Stimulated activated CD4-positive, alpha-beta T cell treated with anti-CD3 and anti-CD28 coated beads, Interleukin-1b, Interleukin-23, amount 100 ng/mL, for 1 hour (primary cell): ENCODE measurements at places on chromosomes 2 and 18.

DNA sequence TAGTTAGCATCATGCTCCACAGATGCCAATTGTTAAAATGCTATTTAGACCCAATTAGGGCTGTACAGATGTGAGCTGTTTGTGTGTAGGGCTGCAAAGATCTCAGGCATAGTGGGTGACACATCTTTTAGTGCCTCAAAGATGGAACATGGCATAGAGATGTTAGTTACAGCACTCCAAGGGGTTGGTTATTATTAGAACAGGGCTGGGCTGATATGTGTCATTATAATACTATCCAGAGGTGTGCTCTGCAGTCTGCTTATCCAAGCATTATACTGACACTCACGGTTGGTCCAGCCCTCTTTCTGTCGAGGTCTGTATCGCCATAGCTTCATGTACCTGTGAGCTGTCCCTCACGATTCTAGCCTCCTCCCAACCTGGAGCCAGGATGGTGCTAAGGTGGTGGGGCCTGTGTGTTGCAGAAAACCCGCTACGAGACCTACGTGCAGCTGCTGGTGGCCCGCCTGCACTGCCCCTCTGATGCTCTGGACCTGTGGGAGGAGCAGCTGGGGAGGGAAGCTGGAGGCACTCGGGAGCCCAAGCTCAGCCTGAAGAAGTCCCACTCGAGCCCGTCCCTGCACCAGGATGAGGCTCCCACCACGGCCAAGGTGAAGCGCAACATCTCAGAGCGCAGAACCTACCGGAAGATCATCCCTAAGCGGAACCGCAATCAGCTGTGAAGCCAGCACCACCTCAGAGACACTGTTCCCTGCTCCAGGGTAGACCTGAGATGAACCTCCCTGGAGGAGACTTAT lies 27.1 kb downstream of the PSD4 start:
- no peak for DNase-seq

GRCh38 chr2:23947350-23947749 lies 7.1 kb downstream of the UBXN2A start:
- no peak for DNase-seq

GRCh38 chr2:11097854-11098387 lies 57.3 kb upstream of the SLC66A3 start:
- no peak for DNase-seq

GRCh38 chr2:3257166-3257565 lies 120.5 kb downstream of the EIPR1 start:
- DNase-seq: no peak

GRCh38 chr18:27964811-27965210 lies 212.1 kb downstream of the CDH2 start:
- no peak for DNase-seq

DNA sequence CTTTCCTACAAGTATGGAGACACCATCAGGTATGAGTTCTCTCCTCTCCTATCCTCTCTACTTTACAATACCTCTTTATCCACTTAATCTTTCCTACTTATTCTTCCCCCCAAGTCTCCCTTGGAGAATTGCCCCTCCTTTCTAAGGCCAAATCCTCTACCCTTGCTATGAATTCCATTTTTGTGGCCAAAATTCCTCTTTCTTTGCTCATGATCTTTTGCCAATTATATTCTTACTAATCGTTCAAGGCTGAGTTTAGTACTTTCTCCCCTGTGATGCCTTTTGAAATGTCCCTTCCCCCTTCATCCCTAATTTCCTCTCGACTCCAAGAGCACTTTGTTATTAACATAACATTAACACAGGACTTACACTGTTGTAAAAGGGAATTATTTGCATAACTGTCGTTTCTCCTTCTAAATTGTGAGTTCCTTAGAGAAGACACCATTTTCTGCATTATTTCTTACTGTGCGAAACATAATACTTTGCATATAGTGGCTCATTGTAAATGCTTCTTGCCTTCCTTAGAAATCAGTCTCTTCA lies 133.4 kb downstream of the KCTD1 start:
- DNase-seq: no peak
